RWPE1 (cell line): ENCODE measurements at places on chromosomes 2 and 18.

DNA sequence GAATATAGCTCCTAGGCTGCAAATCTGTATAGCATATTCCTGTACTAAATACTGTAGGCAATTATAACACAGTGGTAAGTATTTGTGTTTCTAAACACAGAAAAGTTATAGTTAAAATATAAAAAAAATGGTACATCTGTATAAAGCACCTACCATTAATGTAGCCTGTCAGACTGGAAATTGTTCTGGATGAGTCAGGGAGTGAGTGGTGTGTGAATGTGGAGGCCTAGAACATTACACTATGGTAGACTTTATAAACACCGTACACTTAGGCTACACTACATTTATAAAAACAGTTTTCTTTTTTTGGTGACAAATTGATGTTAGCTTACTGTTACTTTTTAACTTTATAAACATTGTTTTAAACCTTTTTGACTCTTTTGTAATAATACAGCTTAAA is 226.3 kb downstream of the CCDC85A start:
- no peak for DNase-seq

GRCh38 chr2:119106301-119106897 is 52.2 kb downstream of the C1QL2 start:
- DNase-seq, result peak; percentile 29

DNA sequence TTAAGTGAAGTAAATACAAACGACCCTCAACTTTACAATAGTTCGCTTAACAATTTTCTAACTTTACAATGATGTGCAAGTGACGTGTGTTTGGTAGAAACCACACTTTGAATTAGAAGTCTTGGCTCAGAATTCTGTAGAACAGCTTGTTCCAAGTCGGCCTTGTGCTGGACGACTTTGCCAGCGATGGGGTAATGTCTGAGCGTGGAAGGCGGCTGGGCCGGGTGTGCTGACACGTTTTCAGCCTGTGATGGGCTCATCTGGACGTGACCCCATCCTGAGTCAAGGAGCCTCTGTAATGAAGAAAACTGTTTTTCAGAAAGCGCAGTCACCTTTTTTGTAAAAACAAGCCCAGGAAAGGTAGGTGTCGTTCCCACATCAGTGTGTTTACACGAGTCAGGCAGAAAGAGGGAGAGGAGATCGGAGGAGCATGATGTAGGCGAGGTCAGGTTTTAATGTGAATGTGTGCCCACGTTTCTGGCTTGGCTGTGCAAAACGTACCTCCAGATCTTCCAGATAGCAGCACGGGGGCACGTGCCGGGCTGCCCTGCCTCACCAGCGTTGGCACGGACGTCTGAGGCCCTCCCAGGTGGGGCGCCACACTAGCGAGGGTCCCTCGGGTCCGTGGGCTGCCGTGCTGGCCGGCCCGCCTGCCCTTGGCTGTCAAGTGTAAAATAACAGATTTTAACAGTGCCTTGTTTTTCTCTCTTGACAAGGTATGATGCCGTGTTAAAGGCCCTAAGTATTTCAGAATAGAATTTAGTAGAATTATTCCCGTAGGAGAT is 54.6 kb downstream of the CTDP1 start:
- no peak for DNase-seq

DNA sequence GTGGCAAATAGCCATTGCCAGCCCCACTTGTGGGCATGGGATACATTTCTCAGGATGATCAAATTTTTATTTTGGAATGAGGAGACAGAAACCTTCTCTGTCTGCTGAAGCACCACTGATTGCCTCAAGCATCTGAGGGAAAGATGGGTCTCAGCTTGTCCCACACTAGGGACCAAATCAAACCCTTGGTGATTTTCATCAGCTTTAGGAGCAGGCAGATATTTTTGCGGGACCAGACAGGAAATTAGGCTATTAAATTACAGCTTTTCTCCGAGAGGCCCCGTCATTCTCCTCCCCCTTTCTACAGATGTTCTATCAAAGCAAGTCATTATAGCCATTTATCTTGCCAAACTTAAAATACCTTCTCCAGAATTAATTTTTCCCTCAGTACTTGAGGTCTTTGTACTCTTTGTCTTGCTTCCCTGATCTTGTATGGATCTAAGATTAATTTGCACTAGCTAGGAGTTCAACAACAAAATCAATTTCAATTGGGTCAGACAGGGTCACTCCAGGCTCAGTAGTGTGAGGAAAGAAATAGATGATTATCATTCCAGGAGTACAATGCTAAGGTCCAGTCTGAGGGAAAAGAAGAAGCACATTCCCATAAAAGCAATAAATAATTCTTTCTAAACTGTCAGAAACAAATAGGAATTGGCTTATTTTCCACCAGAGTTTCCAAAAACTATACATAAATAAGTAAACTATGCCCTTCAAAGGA is 818.1 kb upstream of the SOX11 start:
- DNase-seq, result no peak

DNA sequence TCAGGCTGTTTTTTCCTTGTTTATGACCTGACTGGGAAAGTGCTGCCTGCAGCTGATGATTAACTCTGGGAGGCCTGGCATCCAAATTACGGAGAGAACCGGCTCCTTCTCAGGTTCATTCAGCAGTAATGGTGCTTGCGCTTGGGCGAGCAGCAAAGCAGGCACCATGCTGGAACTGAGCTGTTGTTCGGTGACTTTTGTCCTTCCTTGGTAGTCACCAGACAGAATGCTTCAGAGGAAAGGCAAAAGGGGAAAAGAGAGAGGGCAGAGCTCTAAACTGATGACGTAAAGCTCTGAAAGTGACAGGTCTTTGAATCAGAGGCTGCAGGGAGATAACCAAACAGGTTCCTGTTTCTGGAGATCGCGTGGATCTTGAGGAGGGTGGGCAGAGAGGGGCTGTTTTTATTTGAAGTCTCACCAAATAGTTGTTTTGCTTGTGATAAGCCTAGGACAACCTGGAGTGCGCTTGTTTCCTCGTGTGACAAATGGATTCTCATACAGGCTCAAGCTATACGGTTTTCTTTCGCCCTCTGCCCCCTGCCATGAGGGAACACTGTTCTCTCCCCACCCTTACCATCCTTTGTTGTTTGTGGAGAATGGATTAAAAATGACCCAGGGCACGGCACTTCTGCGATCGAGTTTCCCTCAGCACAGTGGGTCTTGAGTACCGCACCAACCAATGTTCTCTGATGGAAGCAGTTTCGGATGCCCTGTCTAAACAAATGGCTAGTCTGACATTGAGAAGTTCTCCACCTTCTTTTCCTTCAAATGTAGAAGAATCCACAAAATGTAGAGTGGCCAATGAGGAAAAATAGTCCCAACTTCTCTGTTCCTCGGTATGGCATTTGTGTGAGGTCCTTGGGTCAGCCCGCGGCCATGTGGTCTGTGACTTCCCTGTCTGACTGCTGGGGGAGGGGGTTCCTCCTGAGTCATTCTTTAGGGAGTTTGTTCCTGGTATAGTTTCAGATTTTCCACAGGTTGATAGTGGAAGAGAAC is 1.3 kb downstream of the RASGRP3 start:
- DNase-seq, result no peak

DNA sequence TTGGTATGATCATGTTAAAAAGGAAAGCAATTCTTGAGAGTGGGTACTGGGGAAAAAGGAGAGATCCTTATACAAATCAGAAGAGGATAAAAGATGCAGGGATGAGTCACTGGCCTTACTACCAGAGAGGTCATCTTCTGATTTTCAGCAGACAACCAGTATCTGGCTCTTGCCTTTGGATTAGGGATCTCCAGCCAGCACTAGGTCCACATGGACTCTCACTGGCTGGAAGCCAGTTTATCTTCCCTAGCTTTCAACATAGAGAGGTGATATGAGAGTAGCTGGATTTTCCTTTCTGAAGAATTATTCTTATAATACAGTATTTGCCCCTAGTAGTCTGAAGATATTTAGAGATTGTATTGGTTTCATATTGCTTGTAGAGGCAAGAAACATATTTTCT is 30.2 kb downstream of the CERKL start:
- no peak for DNase-seq

DNA sequence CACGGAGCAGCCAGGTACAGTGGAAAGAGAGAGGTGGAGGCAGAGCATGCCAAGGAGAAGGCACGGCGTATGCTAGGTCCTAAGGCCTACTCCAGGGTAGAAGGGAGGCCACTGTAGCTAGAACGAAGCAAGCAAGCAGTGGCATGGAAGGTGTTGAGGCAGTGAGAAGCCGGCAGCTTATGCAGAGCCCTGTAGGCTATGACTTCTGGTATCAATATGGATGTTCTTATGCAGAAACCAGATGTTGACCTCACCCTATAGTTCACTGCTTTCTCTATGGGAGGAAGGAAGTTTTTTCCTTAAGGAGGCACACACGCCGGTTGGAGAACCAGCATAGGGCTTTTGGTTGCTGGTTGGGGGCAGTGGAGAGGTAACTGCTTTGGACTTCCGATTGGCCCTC is 6.1 kb downstream of the MGAT5 start:
- no peak for DNase-seq

- DNase-seq, result no peak
These were observed 8.0 kb downstream of the HDAC4 start for GRCh38 chr2:239392688-239393387.

GRCh38 chr18:61842146-61842545 is 50.7 kb downstream of the RNF152 start:
- no peak for DNase-seq

- no peak for DNase-seq
These were observed 46.6 kb downstream of the HS6ST1 start for GRCh38 chr2:128271911-128272600.

GRCh38 chr2:240469740-240470139 is 34.3 kb downstream of the GPC1 start:
- DNase-seq, result no peak

DNA sequence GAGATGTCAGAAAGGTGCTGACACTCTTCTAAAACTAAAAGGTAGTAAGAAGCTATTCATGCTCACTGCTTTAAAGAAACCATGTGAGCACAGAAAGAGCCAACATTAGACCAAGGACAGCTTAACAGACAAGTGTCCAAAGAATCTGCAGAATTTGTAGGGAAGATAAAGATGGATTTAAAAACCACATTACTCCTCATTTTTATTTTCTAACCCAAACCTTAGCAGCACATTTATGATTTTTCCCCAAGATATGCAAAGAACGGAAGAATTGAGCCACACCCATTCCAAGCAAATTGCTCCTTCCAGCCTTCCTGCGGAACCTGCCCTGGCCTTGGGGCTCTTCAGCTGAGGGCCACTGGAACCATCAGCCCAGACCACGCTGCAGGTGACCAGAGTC is 26.9 kb downstream of the MBP start:
- DNase-seq, result no peak

GRCh38 chr2:37795938-37796337 is 124.5 kb upstream of the CDC42EP3 start:
- DNase-seq, result no peak

DNA sequence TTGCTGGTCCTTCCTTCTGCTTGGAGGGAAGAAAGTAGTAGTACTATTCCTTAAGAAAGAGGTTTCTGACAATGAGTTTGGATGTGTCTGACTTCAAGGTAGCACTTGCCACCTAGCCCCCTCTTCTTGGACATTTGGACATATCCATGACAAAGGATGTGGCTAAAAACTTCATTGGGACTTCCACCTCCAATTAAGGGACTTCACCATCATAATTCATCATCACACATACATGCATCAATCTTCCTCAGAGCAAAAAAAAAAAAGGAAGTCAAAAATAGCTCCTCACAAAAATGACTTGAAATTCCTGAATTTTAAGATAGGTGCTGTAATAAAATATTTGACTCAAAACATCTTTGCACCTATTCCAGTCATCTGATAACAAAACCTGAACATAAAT is 23.4 kb upstream of the PEX13 start:
- no peak for DNase-seq

DNA sequence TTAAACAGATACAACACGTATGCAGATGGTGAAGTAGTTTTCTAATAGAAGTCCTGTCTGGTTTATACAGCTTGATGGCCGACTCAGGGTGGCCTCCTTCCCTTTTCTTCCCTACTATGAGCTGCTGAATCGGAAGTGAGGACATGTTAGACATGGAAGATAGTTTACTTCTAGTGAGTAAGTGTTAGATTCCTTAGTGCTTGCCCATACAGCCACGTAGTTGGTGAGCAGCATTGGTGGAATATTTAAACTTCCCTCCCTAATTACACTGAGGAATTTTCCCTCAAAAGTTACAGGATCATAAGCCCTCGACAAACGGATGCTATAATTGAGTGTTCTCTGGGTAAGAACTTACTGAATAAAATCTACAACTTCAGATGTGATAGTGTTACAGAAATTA is 52.1 kb downstream of the RHBDD1 start:
- DNase-seq, result peak; percentile 55

- no peak for DNase-seq
These were observed 444.0 kb upstream of the LRRTM1 start for GRCh38 chr2:80748592-80748991.

GRCh38 chr18:49544362-49544761 is 17.5 kb upstream of the LIPG start:
- no peak for DNase-seq

DNA sequence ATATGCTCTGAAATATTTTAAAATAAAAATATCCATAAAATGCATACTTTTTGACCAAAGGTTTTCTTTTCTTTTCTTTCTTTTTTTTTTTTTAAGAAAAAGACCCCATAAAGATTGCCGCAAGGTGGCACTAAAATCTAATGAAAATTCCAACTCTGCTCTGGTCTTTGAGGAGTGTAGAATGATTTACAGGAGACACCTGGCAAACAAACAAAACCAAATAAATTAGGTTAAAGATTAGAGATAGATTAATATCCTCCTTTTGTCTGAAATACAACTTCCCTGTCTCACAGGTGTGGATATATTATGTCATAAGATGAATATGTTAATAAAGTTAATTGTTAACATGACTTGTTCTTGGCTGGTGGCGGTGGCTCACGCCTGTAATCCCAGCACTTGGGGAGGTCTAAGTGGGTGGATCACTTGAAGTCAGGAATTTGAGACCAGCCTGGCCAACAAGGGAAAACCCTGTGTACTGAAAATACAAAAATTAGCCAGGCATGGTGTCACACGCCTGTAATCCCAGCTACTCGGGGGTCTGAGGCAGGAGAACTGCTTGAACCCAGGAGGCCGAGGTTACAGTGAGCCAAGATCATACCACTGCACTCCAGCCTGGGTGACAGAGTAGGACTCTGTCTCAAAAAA is 3.5 kb upstream of the RHOB start:
- DNase-seq, result peak; percentile 47
